ENCODE measurements at places on chromosomes 11 and 22.

GRCh38 chr11:34105957-34106504 is 602 bp downstream of the NAT10 start:
- DNase-seq, result no peak

- no peak for DNase-seq
Observed at GRCh38 chr11:45459491-45459890, 173.3 kb upstream of the SYT13 start.

GRCh38 chr11:127071606-127072005 is 71.0 kb upstream of the KIRREL3 start:
- no peak for DNase-seq

DNA sequence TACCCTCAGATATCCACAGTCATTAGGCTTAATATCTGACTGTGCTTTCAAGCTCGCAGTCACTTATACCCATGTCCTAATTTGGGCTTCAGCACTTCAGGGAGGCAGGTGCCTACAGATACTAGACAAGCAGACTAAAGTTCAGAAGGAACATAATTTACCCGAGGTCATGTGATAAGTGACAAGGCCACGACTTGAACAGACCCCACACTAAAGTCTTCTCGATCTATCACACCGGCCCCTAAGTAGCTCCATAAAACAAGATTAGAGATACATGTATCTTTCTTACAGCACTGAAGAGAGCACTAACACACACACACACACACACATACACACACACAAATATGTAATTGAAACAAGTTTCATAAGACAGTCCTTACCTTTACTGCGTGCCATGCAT is 32.6 kb downstream of the TOM1 start:
- DNase-seq, result no peak

DNA sequence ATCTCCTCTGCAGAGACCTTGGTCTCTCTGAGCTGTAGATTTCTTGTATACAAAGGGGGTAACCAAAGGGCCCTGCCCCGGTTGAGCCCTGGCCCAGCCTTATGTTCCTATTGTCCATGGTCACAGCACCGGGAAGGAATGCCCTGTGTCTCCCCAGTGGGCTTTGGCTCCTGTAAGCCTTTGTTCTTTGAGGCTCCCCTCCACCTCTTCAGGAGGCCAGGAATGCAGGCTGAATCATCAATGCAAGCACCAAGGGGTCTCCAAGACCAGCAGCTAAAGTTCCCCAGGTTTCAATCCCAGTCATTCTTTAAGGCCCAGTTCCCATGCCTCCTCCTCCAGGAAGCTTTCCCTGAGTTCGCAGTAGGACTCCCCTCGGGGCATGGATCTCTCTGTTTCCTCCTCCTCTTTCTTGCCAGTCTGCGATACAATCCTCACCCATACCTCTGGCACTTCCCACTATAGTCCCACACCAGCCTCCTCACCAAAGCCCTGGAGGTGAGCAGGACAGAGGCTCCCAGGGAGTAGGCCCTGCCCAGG is 29.2 kb upstream of the KLHL35 start:
- no peak for DNase-seq

GRCh38 chr11:131370901-131371790 is 731 bp downstream of the NTM start:
- no peak for DNase-seq

GRCh38 chr11:67416416-67417335 is 1.2 kb downstream of the CARNS1 start:
- DNase-seq, result no peak

Data from activated CD8-positive, alpha-beta memory T cell treated with anti-CD3 and anti-CD28 coated beads for 48 hours (primary cell).